Mucosa of descending colon (tissue), 3 donors: ENCODE measurements at places on chromosomes 6 and 20.

GRCh38 chr6:73264446-73264845, 1.4 kb upstream of the KHDC1 start:
- no peak for DNase-seq

DNA sequence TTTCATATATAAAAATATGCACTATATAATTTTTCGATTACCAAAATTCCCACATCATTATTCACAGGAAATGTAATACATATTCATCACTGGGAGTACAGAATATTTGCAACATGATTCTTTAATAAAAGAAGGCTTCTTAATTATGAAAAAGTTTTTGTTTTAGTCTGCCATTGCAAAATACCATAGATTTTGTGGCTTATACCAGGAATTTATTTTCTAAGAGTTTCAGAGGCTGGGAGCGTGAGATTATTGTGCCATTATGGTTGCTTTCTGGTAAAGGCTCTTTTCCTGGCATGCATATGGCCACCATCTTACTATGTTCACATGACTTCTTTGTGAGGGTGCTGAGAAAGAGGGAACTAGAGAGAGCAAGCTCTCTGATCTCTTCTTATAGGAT, 306.9 kb upstream of the ADGRB3 start:
- no peak for DNase-seq

- DNase-seq = no peak
These were observed 95.5 kb downstream of the GJA10 start for GRCh38 chr6:89989742-89990141.

DNA sequence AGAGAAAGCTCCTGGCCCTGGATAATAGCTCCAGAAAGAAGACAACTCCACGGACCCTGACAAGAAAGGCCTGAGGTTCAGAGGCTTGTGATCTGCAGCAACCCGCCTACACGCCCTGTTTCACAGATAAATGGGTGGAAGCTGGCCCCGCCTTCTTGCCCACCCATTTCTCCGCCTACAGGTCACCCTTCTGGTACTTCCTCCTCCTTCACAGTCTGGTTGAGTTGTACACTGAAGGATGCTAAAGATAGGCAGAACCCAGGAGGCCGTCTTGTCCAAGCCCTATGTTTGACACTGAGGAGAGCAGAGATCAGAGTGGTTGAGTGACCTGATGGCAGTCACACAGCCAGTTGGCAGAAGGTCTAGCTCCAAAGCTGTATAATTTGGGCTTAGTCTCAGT, 34.2 kb upstream of the MDGA1 start:
- DNase-seq = peak; percentile 69

DNA sequence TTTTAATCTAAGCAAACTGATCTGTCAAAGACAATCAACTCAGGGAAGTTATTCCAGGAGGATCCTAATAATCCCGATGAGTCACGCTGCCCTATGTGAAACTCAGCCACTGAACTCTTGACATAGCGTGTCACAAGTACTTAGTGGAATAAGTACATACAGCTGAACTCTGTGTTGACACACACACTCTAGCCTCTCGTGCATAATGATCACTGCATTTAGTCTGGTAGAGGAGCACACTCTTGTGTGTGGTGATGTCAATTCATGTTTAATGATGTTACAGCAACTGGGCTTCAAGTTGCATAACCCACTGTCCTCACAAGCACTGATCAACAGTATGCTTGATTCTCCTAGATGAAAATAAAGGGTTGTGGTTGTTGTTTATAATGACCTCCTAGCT, 148.3 kb downstream of the HACE1 start:
- peak; percentile 4 for DNase-seq

GRCh38 chr6:106860940-106861339, 113.6 kb downstream of the CD24 start:
- no peak for DNase-seq

DNA sequence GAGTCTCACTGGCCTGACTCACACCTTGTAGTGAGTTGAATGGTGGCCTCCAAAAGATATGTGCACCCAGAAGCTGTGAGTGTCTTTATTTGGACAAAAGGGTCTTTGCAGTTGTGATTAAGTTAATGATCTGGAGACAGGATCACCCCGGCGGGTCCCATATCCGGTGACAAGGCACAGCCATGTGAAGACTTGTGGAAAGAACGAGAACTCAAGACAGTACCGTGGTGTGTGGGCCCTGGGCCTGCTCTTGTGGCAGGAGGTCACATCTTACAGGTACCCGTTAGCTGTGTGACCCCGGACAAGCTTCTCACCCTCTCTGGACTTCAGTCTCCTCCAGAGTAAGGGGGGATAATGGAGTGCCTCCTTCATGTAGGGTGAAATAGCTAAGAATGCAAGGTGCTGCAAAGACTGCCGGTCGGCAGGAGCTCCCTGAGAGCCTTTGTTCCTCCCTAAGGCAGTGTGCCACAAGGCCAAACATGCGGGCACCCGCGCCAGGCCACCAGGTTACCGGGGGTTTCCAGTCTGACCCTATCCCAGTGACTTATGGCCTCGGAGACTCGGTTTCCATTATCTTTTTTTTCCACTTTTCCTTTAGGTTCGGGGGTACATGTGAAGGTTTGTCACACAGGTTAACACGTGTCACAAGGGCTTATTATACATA, 39.2 kb downstream of the CDH4 start:
- no peak for DNase-seq

- DNase-seq = no peak
These were observed 44.3 kb downstream of the FOXC1 start for GRCh38 chr6:1654054-1654453.

GRCh38 chr20:25223179-25223661, 24.7 kb upstream of the PYGB start:
- DNase-seq = no peak

DNA sequence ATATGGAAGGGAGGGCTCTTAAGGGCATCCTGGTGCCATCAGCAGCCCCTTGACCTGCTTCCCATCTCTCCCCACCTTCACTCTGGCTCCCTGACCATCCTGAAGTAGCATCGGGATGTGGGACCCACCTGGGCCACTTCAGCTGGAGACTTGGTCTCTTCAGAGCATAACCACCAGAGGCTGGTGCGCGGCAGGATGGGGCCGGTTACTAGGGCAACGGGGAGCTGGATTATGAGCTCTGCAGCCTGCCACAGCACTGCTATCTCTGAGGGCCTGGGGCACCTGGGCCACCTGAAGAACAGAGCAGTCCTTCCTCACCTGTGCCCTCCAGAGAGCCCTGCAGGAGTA, 79.7 kb downstream of the SYNJ2 start:
- DNase-seq = no peak

GRCh38 chr20:63655249-63655648, 2.0 kb upstream of the STMN3 start:
- no peak for DNase-seq

DNA sequence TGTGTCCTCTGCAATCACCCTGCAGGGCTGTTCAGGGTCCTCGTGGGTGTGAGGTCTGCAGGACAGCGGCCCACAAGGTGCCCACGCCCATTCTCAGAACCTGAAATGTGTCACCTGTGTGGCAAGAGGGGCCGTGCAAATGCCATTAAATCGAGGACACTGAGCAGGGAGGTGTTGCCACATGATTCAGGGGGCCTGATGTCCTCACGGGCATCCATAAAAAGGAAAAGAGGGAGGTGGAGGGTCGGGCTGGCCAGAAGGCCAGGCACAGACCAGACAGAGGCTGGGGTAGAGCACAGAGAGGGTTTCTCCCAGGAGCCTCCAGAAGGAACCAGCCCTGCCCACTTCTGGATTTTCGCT, 239.6 kb downstream of the ERMARD start:
- no peak for DNase-seq

DNA sequence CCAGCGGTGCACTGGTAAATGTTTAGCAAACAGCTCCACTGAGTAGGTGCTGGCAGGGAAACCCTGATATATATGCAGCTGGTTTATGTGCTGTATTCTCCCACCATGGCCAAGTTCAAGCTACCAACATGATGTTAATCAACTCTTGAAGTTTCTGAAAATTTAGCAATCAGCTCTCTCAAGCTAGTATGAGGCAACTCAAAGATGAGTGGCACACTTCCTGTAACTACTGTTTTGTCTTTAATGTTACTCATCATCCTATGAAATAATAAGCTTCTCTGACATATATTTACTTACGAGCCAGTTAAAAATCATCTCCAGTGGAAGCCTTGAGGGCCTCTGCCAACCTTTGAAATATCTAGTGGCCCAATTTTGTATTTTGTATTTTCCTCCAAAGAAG, 54.7 kb downstream of the TRMT6 start:
- DNase-seq = no peak

DNA sequence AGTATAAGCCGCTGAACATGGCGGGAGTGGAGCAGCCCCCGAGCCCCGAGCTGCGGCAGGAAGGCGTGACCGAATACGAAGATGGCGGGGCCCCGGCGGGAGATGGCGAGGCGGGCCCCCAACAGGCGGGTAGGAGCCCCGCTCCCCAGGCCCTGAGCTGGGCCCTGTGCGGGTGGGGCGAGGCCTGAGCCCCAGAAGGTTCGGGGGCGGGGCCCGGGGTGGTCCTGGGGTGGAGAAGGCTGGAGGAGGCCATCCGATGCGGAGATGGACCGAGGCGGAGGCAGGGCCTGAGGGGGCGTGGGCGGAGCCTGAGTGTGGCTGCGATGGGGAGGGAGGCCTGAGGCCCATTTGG, 7.1 kb downstream of the L3MBTL1 start:
- no peak for DNase-seq

GRCh38 chr6:135182071-135183001, 1.2 kb downstream of the MYB start:
- peak; percentile 72 for DNase-seq

- no peak for DNase-seq
These were observed 58.7 kb downstream of the ARHGAP18 start for GRCh38 chr6:129651291-129651691.

DNA sequence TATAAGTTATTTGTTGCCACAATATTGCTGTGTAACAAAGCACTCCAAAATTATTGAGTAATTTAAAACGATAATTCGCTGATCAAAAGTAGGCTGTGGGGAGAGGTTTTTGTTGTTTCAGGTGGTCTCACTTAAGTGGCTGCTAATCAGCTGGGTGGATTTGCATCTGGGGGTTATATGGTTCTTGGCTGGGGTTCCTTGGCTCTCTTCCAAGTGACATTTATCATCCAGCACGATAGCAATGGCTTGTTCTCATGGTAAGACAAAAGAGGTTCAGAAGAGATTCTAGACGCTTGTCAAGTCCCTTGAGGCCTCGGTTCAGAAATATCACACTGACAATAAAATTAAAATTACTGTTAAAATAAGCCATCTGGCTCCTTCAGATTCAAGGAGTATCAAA, 1648.8 kb downstream of the GRIK2 start:
- DNase-seq = no peak

DNA sequence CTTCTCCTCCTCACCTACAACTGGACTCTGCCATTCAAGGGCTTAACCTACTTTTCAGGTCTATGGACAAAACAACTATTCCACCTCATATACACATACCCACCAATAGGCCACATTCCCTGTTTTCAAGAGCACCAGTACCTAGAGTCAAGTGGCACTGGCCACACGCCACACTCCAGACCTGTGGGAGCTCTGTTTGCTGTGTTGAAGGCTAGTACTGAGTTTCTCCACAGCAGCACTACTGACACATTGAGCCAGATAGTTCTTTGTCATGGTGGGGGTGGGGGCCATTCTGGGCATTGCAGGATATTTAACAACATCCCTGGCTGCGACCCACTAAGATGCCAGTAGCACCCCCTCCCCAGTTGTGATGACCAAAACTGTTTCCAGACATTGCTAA, 84.1 kb downstream of the RALGAPA2 start:
- DNase-seq = no peak

DNA sequence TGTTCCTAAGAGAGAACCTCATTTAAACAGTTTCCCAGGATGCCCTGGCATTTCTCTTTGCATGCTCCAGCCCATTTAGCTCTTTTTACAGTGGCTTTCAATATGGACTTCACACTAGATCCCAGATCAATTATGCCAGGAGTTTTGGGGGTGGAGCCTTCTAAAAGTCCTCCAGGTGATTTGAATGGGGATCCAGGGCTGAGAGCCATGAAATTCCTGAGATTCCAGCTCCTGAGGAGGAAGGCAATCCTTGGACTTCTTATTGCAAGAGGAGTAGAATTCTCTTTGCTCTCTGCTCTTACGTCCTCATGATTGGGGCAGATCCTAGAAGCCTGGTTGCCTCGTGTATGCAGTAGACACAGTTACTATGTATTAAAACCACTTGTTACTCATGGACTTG, 184.2 kb downstream of the DHX35 start:
- DNase-seq = no peak

DNA sequence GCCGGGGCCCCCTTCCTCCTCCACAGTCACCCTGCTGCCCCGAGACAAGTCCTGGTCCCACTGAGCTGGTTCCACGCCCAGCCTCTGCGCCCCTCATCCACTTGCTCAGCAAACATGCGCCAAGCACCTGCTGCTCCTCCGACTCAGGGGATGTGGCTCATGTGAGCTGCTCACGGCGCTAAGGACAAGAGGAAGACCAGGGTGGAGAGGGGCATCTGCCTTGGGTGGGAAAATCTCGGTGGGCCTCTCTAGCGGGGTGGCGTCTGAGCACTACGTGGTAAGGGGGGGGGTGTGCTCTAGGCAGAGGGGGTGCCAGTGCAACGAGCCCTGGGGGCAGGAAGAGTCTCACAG, 4.5 kb downstream of the LAMA5 start:
- DNase-seq = peak; percentile 40

DNA sequence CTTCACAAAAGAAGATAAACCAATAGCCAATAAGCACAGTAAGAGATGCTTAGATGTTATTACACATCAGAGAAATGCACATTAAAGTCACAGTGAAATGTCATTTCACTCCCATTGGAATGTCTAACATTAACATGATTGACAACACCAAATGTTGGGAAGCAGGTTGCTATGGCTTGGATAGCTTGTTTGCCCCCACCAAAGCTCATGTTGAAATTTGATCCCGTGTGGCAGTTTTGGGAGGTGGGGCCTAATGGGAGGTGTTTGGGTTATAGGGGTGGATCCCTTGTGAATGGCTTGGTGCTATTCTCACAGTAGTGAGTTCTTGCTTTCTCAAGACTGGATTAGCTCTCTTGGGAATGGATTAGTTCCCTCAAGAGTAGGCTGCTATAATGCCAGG, 44.8 kb downstream of the MRAP2 start:
- DNase-seq = no peak

- no peak for DNase-seq
These were observed 62.5 kb downstream of the CAP2 start for GRCh38 chr6:17455919-17456318.

DNA sequence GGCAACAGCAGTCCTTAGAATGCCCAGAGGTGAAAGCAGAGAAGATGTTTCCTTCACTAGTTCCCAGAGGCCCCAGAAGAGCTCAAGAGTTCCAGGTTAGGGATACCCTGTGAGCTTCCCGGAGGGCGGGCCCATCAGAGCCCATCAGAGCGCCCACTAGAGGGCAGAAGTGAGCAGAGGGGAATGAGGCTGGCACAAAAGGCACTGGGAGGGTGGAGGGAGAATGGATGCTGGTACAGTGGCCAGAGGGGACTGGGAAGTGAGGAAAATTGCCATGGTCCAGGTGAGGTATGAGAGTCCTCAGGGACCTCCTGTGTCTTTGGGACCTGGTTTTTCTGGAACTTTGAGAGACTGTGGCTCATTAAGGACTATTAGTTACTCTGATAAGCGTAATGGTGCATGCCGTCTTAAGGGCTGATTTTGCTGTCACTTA, 57.3 kb downstream of the LINC00237 start:
- DNase-seq = peak; percentile 56
